ENCODE measurements at places on chromosomes 1 and 21. TPM values are rescaled to one million over a fixed set of nuclear protein-coding genes. Genes with fewer than 3 reads are reported as not detected.

GRCh38 chr1:228101614-228101993 lies 1.5 kb downstream of the C1orf35 start:
- DNase-seq: no peak

DNA sequence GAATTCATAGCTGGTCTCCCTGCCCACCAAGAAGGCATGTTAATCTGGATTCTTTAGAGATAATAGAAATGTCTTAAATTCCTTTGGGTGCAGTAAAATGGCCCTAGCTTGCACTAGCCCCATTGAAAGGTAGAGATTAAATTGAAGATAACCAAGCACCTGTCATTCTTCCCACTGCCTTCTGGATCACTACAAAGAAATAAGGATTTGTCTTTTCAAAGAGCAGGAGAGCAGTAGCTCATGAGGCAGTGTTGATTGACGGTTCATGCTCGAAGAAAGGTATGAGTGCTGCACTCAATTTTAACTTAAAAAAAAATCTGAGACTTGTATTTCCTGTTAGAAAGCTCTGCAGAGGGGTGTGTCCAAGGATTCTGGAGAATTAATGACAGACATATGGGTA lies 74.9 kb upstream of the F3 start:
- DNase-seq: no peak

GRCh38 chr21:31446226-31446855 lies 102.3 kb upstream of the TIAM1 start:
- DNase-seq: peak; percentile 24

- DNase-seq: no peak
Observed at GRCh38 chr1:165933446-165934170, 106.2 kb downstream of the UCK2 start.

DNA sequence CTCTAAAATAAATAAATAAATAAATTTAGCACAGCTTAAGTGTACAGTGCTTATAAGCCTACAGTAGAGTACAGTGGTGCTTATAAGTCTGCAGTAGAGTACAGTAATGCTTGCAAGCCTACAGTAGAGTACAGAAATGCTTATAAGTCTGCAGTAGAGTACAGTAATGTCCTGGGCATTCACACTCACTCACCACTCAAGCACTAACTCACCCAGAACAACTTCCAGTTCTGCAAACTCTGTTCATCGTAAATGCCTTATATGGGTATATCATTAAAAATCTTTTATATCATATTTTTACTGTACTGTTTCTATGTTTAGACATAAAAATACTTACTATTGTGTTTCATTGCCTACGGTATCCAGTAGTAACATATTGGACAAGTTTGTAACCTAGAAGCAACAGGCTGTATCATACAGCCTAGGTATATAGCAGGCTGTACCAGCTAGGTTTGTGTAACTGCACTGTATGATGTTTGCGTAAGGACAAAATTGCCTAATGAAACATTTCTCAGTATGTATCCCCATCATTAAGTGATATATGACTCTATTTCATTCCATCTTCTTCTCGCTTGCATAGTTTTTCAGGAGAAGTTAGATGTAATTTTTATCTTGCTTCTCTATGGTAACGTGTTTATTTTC lies 14.0 kb upstream of the S100B start:
- DNase-seq: no peak

- no peak for DNase-seq
Observed at GRCh38 chr1:236913371-236914037, 90.7 kb downstream of the MT1HL1 start.

GRCh38 chr1:182054698-182055326 lies 6.7 kb downstream of the ZNF648 start:
- DNase-seq: peak; percentile 70

DNA sequence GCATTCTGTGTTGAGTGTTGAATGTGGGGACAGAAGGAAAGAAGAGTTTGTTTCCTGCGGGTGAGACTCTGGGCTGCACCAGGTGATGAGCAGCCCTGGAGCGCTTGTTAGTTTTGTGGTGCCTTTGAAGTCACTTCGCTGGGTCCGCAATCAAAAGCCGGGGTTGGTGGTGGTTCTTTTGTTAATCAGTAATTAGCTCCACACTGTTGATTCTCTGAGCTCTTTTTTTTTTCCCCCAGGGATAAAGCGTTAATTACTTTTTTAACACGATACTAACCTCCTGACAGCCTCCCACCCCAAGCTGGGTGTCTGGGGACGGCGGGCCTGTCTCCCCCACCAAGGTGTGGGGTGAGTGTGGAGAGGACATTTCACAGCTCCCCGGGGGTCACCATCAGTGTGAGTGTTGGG lies 56.6 kb downstream of the AGPAT3 start:
- DNase-seq: peak; percentile 28

GRCh38 chr1:16243936-16244649 lies 7.1 kb upstream of the CPLANE2 start:
- peak; percentile 76 for DNase-seq

DNA sequence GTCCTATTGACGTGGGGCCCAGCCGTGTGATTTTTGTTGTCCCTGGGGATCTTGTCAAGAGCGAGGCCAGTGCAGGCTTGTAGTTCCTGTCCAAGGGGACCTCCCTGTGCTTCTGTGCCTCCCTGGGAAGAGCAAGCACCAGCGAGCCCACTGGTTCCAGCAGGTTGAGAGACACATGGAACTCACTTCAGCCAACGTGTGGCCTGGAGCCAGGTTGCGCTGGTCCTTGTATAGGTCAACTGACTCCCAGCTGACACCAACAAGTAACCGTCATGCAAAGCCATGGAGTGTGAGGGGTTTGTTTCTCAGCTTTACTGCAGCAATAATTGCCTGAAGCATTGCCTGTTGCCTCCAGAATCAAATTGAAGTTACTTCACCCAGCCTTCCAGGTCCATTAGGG lies 63.0 kb downstream of the DISP3 start:
- no peak for DNase-seq

DNA sequence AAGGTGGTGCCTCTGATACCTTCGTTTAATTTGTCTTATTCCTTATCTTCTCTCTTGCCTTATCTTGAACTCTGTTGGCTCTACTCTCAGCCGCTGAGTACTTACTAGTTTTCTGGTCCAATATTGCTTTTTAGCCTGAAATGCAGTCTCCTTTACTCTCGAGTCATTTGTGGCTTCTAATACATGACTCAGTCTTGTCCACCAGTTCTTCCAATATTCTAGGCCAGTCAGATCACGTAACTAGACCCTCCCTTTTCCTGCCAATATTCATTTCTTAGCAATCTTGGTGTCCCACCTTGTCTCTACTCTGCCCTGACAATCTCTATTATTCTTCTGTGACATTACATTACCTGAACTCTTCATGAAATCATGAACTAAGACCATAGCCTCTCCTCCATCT lies 555.8 kb downstream of the DPYD start:
- no peak for DNase-seq

DNA sequence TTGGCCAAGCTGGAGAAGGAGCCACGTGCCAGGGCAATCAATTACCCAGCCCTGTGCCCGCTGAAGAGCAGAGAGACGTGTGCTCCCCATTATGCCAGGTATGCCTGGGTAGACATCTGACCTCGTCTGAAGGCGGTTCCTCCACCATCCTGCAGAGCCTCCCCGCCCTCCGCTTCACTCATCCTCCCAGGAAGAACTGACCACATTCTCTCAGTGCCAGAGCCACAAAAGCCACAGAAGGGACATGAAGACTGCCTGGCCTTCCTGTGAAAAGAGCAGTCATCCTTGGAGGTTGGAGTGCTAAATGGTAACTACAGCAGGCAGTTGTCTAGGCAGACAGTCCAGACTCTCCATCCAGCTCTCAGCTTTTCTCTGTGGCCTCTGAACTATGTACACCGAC lies 12.0 kb downstream of the SYT2 start:
- no peak for DNase-seq

DNA sequence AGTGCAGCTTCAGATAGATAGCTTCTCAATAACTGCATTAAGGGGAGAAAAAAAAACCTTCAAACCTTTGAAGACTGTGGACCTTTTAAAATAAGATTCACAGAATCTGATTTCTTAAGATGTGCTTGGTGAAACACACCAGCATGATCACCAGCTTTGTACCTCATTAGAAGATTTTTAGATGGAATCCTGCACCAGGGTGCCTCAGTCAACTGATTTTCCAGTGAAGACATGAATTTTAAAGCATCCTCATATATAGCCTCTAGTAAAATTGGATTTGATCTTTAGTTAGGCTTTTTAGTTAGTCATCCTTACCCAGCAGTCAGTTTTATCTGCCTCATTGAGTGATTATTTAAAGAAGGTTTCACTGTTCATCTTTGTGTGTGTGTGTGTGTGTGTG lies 208.6 kb upstream of the DEPDC1 start:
- no peak for DNase-seq

GRCh38 chr1:21946836-21947587 lies 9.9 kb upstream of the HSPG2 start:
- no peak for DNase-seq

DNA sequence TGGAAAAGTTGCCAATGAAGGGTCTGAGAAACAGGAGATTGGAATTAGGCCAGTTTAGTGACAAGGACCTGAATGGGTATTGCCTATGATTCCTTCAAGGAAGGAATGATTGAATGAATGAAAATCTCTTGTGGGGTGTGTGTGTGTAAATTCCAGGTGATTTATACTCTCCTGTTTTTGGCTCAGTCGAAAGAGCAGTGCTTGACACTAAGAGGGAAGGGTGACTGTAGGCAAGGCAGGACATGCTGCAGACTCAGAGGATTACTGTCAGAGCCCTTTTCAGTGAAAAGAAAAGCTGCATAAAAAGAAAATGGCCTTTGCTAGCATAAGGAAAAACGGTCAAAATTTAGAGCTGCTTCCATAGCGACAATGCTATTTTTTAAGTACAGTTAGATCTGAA lies 30.1 kb downstream of the C1orf21 start:
- no peak for DNase-seq

RHD gene
- 0.12 TPM for total RNA-seq

FMO4 gene
- total RNA-seq: 2.3 TPM

TEX38 gene
- not detected for total RNA-seq

EFCAB14 gene
- 48.6 TPM for total RNA-seq

ERICH3 gene
- not detected for total RNA-seq

Measured in activated T-cell treated with anti-CD3 and anti-CD28 coated beads, Interleukin-2, amount 50 U/mL, for 72 hours (primary cell).